ENCODE measurements at places on chromosomes 1 and 21.

GRCh38 chr1:64822621-64823020 is 77.7 kb downstream of the RAVER2 start:
- DNase-seq = no peak

DNA sequence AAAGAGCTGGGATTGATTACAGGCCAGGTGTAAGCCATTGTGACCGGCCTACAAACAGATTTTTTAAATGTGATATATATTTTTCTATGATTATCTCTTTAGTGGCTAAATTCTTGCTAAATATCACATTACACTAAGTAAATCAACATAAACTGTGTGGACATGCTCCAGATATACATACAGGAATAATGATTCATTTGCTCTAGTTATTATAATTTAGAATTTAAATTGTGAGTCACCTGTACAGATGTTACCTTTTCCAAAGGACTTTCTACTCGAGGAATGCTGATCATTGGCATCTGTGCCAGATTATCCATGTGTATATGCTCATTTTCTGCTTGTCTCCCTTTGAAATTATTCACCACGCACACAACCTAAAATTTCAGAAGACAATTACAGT is 90.1 kb downstream of the PLPPR5 start:
- DNase-seq = no peak

GRCh38 chr1:208029381-208030287 is 118.7 kb upstream of the CD34 start:
- peak; percentile 74 for DNase-seq

DNA sequence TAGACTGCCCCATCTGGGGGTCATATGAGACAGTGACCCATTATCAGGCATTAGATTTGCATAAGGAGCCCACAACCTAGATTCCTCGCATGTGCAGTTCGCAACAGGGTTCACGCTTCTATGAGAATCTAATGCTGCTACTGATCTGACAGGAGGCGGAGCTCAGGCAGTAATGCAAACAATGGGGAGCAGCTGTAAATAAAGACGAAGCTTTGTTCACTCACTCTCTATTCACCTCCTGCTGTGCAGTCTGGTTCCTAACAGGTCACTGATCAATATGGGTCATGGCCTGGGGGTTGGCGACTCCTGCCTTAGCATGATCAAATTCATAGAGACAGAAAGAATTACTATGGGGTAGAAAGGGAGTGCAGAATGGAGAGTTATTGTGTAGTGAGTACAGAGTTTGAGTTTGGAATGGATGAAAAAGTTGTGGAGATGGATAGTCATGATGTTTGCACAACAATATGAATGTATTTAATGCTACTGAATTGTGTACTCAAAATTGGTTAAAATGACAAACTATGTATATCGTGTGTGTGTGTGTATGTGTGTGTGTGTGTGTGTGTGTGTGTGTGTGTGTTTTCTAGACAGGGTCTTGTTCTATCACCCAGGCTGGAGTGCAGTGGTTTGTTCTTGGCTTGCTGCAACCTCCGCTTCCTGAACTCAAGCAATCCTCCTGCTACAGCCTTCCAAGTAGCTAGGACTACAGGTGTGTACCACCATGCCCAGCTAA is 42.2 kb downstream of the BTF3L4 start:
- DNase-seq = no peak

DNA sequence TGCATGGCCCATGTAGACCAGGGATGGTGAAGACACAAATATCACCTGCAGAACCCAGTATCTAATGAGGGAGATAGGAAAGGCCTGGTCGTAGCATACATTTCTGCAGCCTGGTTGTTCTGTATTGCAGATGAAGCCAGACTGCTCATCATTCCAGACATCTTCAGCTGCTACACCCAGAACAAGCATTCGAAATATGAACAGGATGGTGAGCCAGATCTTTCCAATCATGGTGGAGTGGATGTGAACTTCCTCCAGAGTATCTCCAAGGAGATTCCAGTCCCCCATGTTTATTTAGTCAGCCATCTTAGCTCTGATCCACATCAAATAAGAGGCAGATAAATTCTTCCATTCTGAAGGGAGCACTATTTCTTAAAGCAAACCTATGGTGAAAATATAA is 2.7 kb upstream of the MYCBP start:
- DNase-seq = no peak

DNA sequence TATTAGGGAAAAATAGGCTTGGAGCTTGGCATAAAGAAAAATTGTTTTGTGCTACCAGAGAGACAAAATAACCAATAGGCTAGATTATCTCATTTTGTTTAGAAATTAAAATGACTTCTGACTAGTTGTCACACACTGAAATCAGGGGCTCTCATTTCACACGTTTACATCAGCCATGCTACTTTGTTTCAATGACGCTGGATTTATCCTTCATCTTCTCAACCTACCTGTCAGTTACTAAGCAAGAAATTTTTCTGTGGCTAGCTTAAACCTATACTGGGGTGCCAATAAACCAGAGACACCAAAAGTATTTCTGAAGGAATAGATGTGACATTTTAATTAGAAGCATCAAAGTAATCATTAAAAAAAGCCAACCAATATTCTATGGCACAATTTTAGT is 518.1 kb upstream of the NR5A2 start:
- DNase-seq = no peak

DNA sequence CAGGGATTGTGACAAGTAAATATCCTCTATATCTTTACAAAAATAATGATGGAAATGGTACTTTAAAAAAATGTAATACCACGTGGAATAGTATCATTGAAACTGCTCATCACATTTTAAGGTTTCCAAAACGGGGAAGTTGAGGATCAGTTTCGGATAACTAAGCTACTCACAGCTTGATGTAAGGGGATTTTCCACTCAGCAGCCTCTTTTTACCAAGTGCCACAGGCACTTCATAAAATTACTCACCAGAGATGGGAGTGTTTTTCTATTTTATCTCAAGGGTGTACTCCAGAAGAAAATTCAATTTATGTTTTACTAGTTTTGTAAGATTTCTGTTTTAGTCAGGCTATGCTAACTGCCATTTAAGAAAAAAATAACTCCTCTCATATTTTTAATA is 91.7 kb downstream of the TPR start:
- no peak for DNase-seq

- DNase-seq = no peak
Observed at GRCh38 chr21:22763442-22763841, 1765.2 kb downstream of the NCAM2 start.

DNA sequence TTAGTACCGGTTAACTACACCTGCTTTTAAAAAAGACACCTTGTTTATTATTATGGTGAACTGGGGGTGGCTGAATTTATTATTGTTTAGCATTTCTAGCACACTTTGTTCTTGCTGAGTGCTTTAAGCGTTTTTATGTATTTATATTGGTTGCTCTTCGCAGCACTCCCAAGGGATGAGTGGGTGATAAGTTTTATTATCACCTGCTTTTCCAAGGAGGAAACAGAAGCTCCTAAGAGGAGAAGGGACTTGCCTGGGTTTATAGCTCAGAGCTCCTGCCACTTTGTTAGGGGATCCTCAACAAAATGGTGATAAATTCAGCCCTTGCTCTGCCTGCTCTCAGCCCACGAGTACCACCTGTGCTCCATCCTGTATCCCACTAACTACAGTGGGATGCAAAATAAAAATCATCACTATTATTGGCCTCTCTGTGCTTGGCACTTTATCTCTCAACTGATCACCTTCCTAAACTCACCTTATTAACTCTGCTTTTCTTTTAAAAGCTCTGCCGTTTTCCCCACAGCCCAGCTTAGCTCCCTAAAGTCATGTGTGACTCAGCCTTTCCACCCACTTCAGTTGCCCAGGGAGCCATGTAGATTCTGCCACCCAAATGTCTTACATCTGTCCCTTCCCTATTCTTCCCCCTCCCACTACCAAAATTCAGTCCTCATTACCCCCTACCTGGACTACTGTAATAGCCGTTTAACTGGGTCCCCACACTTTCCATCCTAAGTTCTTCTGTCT is 44.5 kb downstream of the BCL9 start:
- no peak for DNase-seq

- no peak for DNase-seq
Observed at GRCh38 chr1:205285381-205286101, 36.0 kb downstream of the NUAK2 start.

DNA sequence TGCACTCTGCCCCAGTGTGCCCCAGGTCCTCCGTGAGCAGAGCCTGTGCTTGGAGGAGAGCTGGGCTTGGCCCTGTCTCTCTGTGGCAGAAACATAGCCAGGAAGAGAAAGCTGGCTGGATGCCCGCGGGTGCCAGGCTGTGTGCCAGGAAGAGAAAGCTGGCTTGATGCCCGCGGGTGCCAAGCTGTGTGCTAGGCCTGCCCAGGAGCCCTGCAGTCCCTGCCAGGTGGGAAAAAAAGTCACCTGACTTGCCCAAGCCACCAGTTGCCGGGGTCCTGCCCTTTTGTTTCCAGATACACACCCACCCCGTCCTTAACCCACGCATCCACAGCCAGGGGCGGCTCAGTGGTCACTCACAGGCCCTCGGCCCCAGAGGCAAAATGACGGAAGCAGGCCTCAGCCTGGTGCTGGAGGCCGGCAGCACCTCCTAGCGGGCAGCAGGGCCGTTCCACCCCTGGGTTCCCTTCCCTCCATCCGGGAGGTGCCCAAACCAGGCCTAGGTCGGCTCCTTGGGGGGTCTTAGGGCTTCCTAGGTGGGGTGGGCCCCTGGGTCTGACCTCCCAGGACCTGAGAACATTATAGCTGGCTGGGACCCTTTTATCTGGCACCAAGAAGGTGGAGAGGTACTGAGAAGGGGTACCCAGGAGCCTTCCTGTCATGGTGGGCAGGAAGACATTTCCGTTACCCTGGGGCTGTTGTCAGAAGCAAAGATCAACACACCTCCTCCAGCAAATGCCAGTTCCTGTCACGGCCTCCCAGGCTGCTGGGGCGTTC is 9.1 kb downstream of the ITGB2 start:
- DNase-seq = peak; percentile 66

- DNase-seq = peak; percentile 82
Observed at GRCh38 chr21:45874716-45875415, 106.7 kb upstream of the COL6A1 start.
